Pons (tissue), 1 donor: ENCODE measurements at places on chromosomes 1 and 21.

DNA sequence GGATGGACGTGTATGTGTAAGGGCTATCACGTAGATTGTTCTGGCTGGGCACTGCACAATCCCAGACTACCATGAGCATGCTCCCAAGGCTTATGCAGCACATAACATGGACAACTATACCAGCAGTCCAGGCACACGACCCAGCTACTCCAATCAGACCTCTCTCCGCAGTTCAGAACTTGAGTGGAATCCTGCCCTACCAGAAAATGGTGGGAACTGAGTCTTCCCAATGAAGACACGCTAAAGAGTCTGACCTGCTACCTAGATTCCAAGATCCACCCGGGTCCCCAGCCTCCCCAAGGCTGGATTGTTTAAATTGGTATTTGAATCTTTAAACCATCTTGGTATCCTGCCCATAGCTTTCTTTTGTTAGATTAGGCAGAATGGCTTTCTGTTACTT lies 251.3 kb upstream of the KAZN start:
- DNase-seq, result no peak

- DNase-seq, result no peak
Observed at GRCh38 chr1:221230605-221231004, 351.4 kb downstream of the HLX start.

- no peak for DNase-seq
Observed at GRCh38 chr1:211547710-211548109, 31.3 kb downstream of the SLC30A1 start.

GRCh38 chr1:65002508-65003315 lies 36.4 kb upstream of the JAK1 start:
- DNase-seq, result peak; percentile 43

DNA sequence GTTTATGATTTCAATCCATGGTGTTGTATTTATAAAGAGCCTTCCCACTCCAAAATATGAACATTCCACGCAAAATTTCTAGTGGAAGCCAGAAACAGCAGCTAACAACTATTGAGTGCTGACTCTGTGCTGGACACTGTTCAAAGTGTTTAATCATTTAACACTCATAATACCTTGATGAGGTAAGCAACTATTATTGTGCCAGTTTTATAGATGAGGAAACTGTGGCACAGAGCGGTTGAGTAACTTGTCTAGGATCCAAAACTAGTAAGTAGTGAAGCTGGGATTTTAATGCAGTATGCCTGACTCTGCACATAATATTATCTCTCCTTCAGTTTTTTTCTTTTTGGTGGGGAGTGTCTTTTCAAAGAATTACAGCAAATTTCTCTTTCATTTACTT lies 228.3 kb downstream of the SLC35F3 start:
- no peak for DNase-seq

- DNase-seq, result no peak
Observed at GRCh38 chr1:206801467-206801866, 29.2 kb upstream of the IL10 start.

- no peak for DNase-seq
Observed at GRCh38 chr1:225454733-225455132, 26.9 kb upstream of the LBR start.

GRCh38 chr1:19165501-19165900 lies 44.6 kb downstream of the UBR4 start:
- no peak for DNase-seq

GRCh38 chr1:75265792-75266191 lies 131.6 kb downstream of the LHX8 start:
- DNase-seq, result peak; percentile 58

- no peak for DNase-seq
Observed at GRCh38 chr1:8663090-8663802, 154.2 kb downstream of the RERE start.

GRCh38 chr1:217193151-217193550 lies 437.7 kb downstream of the GPATCH2 start:
- DNase-seq, result no peak

DNA sequence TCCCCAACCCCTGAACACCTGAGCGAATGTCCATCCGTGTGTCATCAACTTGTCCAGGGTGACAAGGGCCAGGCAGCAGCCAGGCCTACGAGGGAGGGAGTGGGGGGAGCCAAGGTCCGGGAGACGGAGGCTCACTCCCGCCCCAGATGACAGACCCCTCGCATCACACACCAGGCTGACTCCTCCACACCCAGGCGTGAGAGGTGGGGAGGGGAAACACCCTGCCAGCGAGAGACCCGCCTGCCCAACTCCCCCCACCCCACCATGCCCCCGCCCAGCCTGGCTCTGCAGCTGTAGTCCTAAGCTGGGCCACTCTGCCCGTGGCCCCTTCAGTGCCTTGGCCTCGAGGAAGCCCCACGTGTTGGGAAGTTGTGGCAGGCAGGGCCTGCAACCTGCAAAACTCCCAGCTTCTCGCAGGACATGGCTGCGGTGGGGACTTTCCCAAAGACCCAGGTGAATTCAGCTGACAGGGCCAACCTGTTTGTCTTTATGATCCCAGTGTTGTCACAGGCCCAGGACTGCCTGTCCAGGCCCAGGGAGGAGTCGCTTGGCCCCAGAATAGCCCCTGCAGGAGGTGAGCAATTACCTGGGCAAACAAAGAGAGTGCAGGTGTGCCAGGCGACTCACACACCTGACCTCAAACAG lies 62.9 kb downstream of the RIPK4 start:
- DNase-seq, result no peak

DNA sequence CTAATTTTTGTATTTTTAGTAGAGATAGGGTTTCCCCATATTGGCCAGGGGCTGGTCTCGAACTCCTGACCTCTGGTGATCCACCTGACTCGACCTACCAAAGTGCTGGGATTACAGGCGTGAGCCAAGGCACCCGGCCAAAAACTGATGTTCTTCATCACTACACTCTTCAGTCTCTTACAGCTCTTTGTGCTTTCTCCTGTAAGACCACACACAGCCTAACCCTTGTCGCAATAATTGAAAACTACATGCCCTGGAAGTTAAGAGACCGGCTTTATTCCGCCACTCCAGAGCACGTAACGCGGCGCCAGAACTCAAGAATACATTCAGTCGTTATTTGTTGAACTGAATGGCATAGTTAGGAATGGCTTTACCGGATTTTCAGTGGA lies 552 bp downstream of the GPATCH4 start:
- DNase-seq, result no peak

DNA sequence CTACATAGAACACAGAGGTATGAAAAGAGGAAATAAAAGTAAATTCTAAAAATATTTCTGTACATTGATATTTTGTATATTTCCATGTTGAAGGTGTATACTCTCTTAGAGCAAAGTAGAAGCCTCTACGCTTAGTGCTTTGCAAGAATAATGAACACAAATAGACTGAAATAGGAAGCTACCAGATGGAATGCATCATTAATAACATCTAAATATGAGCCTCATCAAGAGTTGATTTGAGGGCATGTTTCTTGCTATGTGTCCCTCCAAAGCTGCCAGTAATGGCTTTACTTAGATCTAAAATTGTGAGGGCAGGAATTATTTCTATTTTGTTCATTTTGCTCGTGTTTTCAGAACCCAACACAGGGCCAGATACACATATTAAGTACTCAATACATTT lies 94.4 kb downstream of the KCNT2 start:
- no peak for DNase-seq

DNA sequence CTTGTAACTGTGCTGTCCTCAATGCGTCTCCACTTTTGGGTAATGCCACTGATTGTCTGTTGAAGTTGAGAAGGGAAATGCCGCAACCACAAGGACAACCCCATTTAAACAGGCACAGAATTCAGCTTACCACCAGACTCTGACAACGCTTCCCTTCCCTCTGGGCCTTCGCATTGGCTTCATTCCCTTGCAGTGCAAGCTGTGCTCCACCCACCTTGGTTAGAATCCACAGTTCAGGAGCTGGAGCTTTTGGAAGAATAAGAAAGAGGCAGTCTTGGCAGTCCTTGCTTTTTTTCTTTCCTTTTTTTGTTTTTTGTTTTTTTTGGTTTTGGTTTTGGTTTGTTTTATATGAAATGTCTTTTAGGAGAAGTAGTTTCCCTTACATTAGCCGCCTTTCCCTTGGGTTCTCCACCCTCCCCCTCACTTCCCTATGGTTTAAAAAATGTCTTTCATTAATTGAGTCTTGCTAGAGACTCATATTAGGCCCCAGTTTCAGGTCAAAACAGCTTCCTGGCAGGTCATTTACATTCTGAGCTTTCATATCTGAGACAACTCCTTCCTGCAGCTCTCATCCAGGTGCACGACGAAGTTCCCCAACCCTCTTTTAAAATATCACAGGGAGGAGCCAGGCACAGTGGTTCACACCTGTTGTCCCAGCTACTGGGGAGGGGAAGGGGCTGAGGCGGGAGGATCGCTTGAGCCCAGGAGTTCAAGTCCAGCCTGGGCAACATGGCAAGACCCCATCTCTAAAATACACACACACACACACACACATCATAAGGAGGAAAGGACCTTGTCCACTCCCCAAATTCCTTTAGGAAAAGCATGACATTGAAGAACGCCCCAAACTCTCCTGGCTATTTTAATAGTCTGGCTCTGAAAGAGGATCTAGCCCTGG lies 20.7 kb upstream of the LAX1 start:
- peak; percentile 57 for DNase-seq

- DNase-seq, result no peak
Observed at GRCh38 chr1:232457595-232457994, 172.3 kb downstream of the SIPA1L2 start.

DNA sequence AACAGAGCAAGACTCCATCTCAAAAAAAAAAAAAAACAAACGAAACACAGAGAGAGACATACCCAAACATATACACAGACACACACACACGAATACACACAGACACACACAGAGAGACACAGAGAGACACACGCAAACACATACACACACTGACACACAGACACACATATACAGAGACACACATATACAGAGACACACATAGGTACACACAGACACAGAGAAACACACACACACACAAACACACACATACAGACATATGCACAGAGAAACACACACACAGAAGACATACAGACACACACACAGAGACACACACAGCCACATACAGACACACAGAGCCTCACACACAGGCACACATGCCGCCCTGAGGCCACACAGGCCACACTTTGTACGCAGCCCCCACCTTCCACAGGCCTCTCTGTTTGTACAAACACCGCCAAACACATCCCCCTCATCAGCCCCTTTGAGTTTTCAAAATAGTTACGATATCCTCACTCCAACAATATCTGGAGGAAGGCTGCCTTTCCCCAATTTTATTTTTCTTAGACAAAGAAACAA lies 57.5 kb upstream of the ABCG1 start:
- no peak for DNase-seq

DNA sequence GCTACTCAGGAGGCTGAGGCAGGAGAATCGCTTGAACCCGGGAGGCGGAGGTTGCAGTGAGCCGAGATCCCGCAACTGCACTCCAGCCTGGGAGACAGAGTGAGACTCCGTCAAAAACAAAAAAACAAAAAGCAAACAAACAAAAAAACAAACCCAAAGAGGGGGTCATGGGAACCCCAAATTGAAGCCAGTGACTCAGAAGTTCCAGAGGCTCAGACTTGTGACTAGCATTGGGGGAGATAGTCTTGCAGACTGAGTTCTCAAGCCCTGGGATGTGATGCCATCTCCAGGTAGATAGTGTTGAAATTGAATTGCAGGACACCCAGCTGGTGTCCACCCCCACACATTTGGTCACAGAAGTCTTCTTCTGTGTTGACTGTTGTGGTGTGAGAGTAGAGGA lies 24.9 kb upstream of the ENO1 start:
- no peak for DNase-seq

GRCh38 chr21:38773099-38774061 lies 32.3 kb upstream of the ETS2 start:
- no peak for DNase-seq

- no peak for DNase-seq
Observed at GRCh38 chr1:224057461-224058199, 56.3 kb upstream of the FBXO28 start.

- no peak for DNase-seq
Observed at GRCh38 chr1:151680391-151680790, 36.2 kb downstream of the CELF3 start.

DNA sequence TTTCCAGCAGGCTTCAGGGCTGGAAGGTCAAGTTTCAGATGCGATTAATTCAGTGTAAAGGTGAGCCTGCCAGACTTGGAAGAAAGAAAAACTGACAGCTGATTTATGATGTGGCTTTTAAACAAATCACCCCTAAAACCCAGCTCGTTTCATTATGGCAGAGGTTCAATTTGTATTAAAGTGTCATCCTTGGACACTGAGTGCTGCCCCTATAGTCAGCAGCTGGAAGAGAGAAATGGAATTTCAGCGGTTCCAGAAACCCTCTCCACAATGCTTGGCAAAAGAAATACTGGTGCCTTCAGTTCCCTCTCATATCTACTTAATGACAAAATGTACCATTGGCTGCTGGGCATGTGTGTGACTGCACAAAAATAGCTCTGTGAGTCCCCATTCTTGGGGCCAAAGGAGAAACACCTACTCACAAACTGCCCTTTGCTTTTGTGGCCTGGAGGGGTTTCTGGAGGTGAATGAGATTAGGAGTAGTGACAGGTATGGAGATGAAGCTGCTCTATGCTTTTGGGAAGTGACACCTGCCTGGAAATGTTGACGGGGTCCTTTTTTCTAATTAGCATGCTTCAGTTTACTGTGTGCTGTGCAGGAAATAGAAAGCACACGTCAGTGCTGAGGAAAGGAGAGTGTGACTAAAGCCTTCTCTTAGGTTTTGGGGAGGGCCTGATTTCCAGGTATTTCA lies 95.1 kb upstream of the TSPAN2 start:
- DNase-seq, result no peak

GRCh38 chr1:168304865-168305264 lies 24.2 kb downstream of the TBX19 start:
- no peak for DNase-seq

DNA sequence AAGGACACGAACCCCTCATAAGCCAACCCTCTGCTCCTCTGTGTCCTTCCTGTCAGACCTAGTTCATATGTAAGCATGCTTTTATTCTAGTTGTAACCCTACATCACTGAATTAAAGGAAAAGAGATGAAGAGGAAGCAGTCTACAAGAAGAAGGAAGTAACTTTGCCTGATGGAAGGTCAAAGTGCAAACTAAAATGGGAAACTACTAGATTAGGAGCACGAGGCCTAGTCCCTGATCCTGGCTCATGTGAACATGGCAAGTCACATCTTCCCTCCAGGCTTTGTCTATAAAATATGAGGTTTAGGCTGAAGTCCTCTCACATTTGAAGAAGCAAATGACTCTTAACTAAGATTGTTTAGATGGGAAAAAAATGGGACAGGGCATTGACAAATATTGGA lies 13.2 kb downstream of the ZMYND12 start:
- DNase-seq, result no peak

- peak; percentile 76 for DNase-seq
Observed at GRCh38 chr1:45803299-45803780, at the start of gene MAST2. Gene MAST2 (plus strand): TSS chr1:45803612. CDS start chr1:45803896, 284 bp downstream.
